HuH-7.5 (cell line): ENCODE measurements at places on chromosomes 6 and 20.

DNA sequence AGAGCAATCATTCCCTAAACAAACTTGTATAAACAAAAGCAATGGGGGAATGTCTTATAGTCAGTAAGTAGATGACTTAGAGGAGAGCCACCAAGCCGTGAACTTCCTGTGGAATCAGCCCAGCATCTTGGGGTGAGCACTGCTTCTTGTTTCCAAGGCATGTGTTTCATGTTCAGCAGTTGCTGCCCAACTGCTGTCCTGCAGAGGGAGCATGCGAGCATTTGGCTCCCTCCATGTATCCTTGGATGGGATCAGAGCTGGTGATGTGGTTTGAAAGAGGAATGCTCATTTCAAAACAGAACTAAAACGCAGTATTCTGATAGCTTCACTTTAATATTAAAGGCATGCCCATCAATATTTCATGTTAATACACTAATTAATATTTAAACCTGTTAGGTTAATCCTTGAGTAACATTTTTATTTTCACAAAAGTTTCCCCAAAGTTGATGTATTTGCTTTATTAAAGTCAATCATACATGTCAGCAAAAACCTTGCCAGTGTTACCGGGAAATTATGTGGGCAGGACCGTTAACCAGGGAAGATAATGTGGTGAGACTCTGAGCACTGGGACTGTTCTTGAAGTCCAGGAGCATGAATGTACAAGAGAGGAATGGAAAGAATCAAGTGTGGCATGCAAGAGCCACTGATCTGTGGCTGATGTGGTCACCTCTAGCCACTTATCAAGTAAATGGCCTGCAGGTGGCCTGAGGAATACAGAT, 172.1 kb upstream of the GGTLC1 start:
- DNase-seq = peak; percentile 47

- DNase-seq = no peak
Measured at GRCh38 chr20:58010666-58011065, 217.8 kb downstream of the ANKRD60 start.

DNA sequence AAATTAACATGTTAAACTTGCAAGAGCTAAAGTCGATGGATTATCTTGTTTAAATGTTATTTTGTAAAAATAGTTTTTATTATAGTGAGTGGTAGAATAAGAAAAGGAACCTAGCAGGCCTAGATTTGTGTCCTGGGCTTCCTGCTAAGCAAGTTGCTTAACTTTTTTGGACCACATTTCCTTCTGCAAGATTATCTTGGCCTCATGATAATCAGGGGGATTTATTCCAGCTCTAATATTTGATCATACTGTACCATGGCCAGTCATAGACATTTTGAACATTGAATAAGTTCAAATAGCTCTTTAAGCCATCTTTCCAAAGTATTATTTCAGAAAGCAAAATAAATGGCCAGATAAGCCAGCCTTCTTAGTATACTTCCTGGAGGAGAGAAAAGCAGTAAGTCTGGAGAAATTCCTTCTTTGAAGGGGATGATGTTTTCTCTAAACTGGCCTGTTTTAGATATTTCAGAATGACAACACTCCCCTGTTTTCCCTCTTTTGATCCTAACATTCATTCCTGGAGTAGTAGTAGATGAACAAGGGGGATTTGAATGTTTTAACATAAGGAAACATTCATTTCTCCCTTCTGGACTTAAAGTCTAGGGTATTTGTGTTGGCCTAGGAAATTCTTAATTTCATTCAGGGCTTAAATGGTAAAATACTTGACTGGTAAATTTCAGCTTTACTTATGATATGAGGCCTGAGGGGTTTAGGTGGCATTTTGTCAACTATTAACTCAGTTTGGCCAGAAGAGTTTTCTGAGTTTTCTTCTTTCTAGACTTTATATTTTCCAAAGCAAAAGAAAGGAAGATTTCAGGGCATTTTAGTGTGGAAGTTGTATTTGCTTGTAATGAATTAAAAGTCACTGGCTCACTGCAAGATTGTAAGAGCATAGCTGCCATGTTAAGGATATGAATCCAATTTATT, 108.8 kb upstream of the SCGN start:
- no peak for DNase-seq

- peak; percentile 43 for DNase-seq
Measured at GRCh38 chr6:111105578-111105977, 18.3 kb downstream of the SLC16A10 start.

- peak; percentile 50 for DNase-seq
Measured at GRCh38 chr6:46491201-46491627, at the start of gene RCAN2. Gene RCAN2, minus strand, starts transcription at chr6:46491449.

DNA sequence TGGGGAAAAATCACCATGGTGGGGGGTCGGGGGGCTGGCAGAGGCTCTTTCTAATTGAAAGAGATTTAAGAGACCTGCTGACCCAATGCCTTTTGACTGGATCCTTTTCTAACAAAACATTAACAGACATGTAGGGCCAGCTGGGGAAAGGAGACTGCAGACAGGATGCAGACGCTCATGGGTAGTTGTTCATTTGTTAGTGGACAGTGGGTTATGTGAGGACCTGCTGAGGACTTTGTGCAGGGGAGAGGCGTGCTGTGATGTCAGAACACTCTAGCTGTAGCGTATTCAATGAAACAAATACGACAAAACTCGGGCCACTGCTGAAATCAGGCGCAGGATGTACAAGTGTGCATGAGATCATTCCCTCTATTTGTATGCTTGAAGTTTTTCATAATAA, 1.2 kb downstream of the IP6K3 start:
- no peak for DNase-seq

GRCh38 chr6:151379933-151380847, 11.2 kb downstream of the ZBTB2 start:
- no peak for DNase-seq

DNA sequence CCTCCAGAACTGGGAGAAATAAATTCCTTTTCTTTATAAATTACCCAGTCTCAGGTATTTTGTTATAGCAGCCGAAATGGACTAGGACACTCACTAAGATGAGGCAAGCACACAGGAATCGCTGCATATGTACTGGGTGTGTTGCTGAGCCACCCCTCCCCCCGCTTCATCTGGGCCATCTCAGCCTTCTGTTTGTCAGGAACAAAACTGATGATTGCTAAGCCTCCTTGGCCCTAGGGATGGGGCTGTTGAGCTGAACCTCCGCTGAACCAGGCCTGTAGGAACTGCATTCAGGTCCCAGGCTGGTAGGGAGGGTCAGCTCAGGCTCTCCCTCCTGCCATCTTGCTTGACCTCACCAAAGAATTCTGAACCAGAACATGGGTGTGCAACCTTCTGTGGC, 108.6 kb downstream of the MAP3K7 start:
- DNase-seq = no peak

DNA sequence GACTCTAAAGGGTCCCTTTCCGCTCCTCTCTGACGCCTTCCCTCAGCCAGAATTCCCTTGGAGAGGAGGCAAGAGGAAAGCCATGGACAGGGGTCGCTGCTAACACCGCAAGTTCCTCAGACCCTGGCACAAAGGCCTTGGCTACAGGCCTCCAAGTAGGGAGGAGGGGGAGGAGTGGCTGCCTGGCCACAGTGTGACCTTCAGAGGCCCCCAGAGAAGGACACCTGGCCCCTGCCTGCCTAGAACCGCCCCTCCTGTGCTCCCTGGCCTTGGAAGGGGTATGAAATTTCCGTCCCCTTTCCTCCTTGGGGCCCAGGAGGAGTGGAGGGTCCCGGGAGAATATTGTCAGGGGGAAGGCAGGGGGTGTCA, 2.7 kb downstream of the VEGFA start:
- no peak for DNase-seq

- no peak for DNase-seq
Measured at GRCh38 chr20:59749301-59749700, 145.0 kb downstream of the PHACTR3 start.

DNA sequence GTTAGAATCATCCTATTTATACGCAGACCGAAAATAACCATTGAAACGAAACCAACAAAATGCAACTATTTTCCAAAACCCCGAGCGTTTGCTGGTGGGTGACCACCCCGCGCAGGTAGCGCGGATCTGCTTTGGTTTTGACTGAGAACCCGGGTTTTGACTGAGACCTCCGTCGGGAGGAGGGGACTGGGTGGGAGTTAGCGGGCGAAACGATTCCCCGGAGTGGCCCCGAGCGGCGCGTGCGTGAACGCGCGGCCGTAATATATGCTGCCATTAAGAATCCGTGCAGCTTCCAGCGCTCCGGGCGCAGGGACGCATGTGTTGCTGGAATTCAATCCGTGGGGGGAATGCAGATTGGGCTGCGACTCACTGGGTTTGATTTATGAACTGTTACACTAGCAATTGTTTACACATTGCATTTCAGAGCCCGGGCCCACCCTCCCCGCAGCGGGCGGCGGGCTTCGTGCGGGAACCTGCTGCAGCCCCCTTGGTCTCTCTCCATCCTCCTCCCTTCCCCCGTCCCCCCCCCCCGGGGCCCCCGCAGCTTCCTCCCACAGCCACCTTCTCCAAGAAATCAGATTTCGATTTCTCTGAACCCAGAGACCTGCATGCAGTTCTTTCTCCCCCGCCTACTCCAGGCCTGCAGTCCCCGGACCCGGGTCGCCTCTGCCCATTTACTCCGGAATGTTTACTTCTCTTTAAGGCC, 9.9 kb downstream of the NRN1 start:
- DNase-seq = no peak
